ENCODE measurements at places on chromosomes 1 and 21. TPM values are rescaled to one million over a fixed set of nuclear protein-coding genes. Genes with fewer than 3 reads are reported as not detected.

DNA sequence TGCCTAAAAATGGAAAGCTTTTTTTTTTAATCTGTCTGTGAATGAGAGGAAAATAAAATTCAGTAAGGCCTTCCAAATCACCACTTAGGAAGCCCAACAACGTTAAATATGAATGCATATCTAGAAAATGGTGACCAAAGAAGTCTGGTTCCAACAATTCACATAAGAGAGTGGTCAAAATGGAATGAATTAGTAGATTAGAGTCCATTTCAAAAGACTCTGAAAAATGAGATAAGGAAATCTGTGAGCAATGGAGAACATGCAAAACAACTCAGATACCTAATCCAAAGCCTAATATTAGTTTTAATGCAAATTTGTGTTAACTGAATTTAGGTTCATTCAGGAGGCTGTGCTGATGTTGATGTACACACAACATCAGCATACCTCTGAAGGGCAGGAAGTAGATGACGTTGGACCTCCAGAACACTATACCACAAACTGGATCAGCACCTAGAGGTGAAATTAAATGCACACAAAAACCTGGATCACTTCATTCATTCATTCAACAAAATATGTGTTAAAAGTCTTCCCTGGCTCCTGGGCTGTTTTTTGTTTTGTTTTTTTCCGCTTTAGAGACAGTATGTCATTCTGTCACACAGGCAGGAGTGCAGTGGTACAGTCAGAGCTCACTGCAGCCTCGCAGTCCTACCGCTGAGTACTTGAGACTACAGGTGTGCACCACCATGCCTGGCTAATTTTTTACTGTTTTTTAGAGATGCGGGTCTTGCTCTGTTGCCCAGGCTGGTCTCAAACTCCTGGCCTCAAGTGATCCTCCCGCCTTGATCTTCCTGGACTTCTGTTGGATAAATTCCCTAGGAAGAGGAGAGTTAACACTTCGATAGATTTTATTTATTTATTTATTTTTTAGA, 4.9 kb upstream of the BRWD1 start:
- no peak for DNase-seq

SON gene
- 257 TPM for total RNA-seq

- no peak for DNase-seq
Measured at GRCh38 chr1:959731-960362, 537 bp upstream of the KLHL17 start.

DNA sequence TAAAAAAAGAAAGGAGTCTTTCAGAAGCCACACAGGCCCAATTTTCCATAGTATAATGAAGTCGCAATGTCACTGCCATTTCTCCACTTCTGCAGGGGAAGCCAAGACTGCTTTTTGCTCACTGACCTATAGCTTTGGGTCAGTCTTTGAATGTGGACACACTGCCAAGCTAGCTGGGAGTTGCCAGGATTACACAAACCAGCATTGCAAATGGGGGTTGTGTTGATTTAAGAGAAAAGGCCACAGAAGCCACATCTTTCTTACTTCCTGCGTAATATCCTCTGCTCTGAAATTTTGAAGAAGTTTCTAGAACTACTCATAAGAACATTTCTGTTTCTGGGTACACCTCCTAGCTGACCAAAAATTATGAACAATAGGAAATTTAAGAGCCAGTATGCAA, 45.8 kb upstream of the SAMSN1 start:
- DNase-seq, result peak; percentile 53

DNA sequence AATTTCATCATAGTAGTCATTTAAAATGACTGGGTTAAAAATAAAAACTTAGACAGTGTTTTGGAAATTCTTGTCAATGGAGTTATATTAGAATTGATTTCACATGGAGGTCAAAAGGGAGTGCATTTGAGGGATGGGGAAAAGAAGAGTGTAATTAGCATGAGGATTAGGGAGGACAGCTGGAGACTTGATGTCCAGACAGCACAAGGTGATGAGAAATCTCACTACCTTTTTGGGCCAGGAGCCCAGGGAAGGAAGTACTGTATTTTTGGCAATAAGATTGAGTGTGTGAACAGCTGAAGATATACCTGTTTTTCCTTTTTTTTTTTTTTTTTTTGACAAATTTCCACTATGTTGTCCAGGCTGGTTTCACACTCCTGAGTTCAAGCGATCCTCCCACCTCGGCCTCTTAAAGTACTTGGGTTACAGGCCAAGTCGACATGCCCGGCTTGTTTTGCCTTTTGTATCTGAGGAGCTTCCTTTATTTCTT, 163.6 kb downstream of the PAPPA2 start:
- no peak for DNase-seq

DNA sequence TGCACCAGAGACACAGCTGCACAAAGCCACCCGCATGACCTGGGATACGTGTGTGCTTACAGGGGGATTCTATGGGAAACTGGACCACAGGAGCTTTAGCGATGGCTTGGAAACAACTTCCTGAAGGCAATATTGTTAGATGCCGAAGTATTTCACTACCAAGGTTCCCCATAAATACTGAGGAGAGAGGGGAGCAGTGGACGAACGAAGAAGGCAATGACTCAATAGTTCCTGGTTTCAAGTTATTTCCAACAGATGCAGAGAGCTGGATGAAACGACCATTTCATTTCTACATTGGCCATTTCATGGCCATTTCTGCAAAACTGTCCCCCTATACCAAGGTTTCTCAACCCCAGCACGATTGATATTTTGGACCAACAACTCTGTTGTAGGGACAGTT, 61.3 kb downstream of the CD34 start:
- DNase-seq, result no peak

DNA sequence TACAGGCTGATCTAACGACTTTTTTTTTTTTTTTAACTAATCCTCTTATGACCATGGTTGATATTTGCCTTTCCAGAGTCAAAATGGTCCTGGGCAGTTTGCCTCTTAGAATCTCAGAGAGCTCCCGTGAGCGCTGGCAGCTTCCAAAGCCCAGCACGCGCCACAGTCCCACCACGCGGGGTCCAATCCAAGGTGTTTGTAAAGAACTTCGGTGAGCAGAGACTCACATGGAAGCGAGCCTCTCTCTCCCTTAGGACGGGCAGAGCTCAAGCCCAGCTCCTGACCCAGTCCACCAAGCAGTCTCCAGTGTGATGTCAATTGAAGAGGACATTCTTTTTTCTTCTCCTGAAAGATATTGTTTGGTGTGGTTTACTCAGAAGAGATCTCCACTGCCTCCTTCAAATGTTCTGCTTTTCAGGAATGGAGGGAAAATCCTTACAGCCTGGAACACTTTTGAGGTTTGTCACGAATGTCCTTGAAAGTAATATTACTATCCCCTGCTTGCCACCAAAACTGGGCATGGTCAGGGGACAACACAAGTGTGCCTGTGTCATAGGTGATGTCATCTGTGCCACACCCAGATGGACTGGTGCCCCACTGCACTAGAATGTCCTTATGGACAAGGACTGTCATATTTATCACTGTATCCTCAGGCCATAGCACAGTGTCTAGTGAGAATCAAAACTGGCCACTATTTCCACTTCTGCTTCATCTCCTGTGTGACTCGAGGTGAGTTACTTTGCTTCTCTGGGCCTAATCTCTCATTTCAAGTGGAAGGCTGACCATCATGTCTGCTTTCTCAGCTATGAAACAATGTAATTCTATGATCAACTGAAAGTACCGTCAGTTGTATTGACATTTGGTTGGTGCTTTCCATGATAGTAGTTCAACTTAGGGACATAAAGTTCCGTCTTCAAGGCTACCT, 97.4 kb upstream of the EDEM3 start:
- no peak for DNase-seq

- DNase-seq, result no peak
Measured at GRCh38 chr1:154348429-154349076, 23.2 kb downstream of the ATP8B2 start.

DNA sequence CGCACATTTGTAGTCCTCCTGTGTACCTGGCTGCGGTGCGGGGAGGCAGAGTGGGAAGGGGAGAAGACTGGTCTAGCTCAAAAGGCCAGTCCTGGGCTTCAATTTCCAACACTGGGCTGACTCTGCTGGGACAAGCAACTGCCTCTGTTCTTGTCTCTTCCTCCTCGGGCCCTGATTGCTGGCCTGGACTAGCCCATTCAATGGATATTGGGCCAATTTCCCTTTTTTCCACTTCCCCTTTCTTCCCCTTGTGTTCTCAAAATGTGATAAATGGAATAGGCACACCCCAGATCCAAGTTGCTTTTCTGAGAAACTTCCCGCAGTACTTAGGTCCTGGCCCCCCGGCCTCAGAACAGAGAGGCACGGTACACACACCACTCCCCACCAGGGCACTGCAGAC, 48.2 kb downstream of the SPSB1 start:
- no peak for DNase-seq

- DNase-seq, result no peak
Measured at GRCh38 chr1:90593312-90593711, 123.8 kb downstream of the BARHL2 start.

TFF1 gene
- total RNA-seq, result 241 TPM

GRCh38 chr1:115499253-115499652, 142.5 kb upstream of the VANGL1 start:
- DNase-seq, result no peak

DNA sequence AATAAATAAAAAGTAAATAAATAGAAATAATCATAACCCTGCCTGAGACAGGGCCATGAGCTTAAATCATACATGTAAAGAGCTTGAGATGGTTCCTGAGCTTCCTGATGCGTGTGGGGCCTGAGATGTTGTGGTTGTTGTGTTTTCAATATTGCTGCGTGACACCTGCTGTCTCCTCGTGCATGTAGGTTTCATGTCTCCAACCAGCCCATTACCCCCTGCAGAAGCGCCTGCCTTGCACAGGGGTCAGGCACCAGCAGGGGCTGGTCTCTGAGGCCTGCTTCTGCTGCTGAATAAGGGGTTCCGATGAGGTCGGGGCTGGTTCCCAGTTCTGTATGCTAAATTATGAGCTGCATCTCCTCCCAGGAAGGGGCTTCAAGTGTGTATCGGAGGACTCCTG, 15.9 kb downstream of the UMODL1 start:
- no peak for DNase-seq

MORN1 gene
- 24.4 TPM for total RNA-seq

ADPRS gene
- total RNA-seq, result 28.9 TPM

GRCh38 chr1:56436296-56436695, 143.1 kb downstream of the PLPP3 start:
- DNase-seq, result no peak

DNA sequence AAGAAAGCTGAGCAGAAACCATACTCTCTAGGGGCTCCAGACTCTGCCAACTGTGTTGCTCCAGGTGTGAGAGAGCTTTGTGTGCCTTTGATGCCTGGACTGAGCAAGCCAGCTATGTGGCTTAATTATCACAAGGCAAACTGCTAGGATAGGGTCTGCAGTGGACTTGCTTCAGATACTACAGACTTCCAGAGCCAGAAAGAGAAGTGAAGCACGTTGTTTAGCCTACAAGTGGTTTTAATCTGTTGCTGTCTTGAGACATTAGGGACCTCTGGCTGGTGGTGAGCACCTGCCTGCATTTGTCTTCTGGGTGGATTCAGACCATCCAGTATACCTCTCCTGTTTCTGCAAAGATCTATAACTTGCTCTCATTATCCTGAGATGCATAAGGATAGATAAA, 353.4 kb upstream of the PLXNA2 start:
- no peak for DNase-seq

VHLL gene
- total RNA-seq, result not detected

- no peak for DNase-seq
Measured at GRCh38 chr1:229114850-229115365, 156.0 kb upstream of the RAB4A start.
